ENCODE measurements at places on chromosomes 5 and 9. TPM values are rescaled to one million over a fixed set of nuclear protein-coding genes. Genes with fewer than 3 reads are reported as not detected.

Gene SPATA31A3
- total RNA-seq, result not detected

Gene SVEP1
- 6.5 TPM for total RNA-seq

Gene SLC46A2
- not detected for total RNA-seq

Gene UNC5A
- total RNA-seq, result not detected

Gene SPATA31E1
- not detected for total RNA-seq

Gene C7
- 18.4 TPM for total RNA-seq

Gene PDZD2
- total RNA-seq, result 1.6 TPM

Gene MYORG
- 72.3 TPM for total RNA-seq

Gene PIP5KL1
- total RNA-seq, result 1.9 TPM

Gene LOX
- 7.5 TPM for total RNA-seq

Gene PCDHGB7
- 4.2 TPM for total RNA-seq

Gene PRLR
- total RNA-seq, result 28.6 TPM

Gene OTULINL
- total RNA-seq, result 72.0 TPM

Gene FAM170A
- total RNA-seq, result not detected

Gene TEK
- total RNA-seq, result 4.2 TPM
